ENCODE measurements at places on chromosomes 2 and 18.

- DNase-seq = no peak
Observed at GRCh38 chr18:48292229-48292628, 117.0 kb downstream of the ZBTB7C start.

DNA sequence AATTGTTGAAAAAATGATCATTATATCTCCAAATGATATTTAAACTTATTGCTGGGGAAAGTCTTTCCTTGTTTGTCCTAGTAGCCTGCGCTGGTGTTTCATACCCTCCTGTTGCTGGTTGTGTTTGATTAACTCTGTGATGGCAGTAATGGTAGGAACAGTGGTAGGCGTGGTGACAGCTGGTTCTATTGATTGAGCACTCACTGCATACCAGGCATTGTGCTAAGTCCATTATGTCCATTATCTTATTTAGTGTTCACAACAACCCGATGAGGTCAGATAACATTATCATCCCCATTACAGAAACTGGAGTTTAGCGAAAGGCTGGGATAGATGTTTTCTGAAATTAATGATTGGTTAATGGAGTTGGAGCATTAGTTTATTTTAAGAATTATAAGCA is 77.8 kb upstream of the STON1 start:
- no peak for DNase-seq

DNA sequence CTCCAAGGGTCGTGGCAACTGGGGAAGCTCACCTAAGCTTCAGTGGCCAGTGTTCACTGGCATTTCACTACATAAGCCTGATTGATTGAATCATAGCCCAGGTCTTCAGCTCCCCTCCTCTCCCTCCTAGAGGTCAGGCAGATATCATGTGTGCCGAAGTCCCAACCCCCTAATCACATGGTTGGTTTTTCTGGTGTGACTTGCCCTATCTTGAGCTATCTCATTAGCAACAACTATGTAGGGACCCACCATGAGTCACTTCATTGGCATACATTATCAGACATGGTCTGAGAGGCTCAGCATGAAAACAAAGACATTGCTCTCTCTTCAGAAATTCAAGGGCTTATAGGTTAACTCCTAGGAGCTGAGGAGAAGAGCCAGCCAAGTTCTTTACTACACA is 76.8 kb downstream of the LYPD1 start:
- DNase-seq = no peak

GRCh38 chr2:203238292-203238703 is 520 bp upstream of the CYP20A1 start:
- DNase-seq = no peak

GRCh38 chr2:142877216-142877838 is at the start of gene KYNU:
TSS of gene KYNU (plus strand) at chr2:142877664. CDS start at chr2:142885368, 7,704 bp downstream.
- no peak for DNase-seq
